ENCODE measurements at places on chromosomes 5 and 9.

DNA sequence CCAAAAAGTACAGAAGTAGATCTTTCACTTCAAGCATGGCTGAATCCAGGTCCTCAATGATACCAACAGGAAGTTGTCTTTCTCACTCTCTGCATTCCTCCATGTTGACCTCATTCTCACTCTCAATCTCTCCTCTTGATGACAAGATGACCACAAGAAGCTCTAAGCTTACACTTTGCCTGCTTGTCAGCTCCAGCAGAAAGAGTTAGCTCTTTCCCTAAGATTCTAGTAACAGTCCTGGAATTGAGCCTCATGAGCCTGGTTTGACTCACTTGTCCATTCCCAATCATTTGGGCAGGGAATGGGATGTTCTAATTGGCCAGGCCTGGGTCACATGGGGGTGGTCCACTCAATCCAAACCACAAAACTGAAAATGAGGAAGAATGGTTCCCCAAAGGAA lies 3.3 kb upstream of the CLTA start:
- no peak for DNase-seq

- DNase-seq, result no peak
Observed at GRCh38 chr5:165370794-165371193, 1865.4 kb downstream of the MAT2B start.

GRCh38 chr9:38437193-38437823 lies 13.1 kb upstream of the IGFBPL1 start:
- DNase-seq, result no peak

DNA sequence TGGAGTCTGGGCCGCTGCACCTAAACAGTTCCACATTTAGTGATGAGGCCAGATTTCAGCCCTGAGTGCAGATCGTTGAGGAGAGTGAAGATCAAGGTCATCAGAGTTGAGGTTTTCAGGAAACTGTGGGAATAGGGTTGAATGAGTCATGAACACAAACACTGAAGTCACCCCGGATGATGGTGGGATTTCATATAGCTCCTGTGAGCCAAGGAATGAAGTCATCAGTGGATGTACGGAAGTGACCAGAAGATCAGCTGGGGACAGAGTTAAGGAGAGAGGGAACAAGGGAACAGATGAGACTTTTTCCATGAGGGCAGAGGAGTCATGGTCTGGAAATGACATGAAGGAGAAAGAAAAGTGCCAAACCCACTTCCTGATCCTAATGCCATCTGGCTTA lies 36.5 kb downstream of the PALM2AKAP2 start:
- DNase-seq, result peak; percentile 33

DNA sequence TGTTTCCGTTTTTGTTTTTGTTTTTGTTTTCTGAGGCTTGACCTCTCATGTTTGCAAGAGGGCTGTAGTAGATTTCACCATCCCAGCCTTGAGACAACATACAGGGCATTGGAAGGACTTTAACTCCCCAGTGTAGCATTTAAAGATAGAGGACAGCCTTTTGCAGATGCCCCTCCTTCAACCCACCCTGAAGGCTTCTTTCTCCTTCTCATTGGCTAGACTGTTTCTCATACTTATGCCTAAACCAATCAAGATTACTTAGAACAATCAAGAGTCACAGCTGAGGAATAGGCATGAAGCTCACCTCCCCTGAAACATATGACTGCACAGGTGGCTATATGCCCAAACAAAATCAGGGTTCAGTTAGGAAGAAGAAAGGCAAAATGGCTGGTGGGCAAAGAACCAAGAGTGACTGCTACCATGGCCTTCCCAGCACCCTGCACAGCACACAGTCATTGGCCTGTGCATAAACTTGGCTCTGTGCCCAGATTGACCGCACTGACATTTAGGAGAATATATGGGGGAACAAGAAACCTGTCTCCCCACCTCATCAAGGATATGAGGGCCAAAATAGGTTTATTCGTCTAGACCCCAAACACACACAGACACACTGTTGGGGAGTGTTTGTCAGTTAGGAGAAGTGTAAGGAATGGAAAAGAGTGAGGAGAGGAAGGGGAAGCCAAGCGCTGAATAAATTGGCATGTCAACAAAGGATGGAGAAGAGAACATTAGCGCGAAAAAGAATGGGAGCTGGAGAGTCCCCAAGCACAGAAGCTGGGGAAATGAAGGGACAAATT lies 137.3 kb upstream of the RANBP3L start:
- peak; percentile 6 for DNase-seq

- no peak for DNase-seq
Observed at GRCh38 chr9:76049341-76049740, 158.9 kb downstream of the PCSK5 start.

- DNase-seq, result no peak
Observed at GRCh38 chr9:129810788-129811187, 7.8 kb downstream of the TOR1B start.

DNA sequence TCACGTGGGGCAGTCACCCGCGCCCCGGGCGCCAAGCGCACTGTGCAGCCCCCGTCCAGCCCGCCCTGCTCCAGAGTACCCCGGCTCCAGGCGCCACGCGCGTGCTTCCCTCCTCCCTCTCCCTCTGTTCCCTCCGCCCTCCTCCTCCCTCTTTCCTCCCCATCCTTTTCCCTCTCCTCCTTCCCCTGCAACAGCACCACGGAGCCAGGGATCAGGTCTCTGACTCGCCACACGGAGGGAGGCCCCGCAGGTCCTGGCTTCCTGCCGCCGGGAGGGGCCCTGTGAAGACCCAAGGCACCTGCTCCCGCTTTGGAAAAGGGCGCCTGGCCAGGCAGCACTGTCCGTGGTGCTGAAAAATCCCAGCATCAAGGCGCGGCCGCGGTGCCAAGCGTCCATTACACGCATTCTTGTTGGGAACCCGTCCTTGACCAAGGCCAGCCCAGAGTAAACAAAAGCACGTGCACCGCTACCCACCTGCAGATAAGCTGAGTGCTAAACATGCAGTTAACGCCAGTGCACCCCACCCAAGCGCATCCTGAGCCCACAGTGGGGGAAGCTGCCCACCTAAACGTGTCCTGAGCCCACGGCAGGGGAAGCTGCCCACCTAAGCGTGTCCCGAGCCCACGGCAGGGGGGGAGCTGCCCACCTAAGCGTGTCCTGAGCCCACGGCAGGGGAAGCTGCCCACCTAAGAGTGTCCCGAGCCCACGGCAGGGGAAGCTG lies 21.7 kb downstream of the SLC6A18 start:
- peak; percentile 80 for DNase-seq

DNA sequence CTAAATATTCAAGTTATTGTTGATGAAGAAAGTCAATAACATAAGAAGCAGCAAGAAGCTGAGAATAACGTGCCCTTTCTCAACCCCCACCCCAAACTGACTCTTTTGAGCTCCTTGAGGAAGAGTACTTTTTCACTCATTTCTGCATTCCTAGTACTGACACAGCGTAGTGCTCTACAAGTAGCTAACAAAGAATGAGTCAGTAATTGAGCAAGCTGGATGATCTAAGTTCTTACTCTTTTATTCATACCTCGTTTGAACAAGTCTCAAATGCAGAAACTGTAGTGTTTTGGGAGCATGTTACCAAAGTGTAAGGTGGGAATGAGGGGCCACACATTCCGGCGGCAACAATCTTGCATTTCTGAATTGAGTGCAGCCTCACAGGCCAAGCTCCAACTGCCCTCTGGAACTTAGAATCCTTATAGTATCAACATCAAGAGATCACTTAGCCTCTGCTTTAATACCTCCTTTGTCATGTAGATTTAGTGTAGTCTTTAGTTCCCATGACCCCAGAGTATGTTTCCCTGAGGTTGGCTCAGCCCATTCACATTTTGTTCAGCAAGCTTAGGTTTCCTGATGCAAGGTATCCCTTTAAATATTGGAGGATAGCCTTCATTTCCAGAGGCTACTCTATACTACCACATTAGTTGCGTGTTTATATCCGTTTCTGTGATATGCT lies 152.0 kb downstream of the PRR16 start:
- DNase-seq, result no peak

DNA sequence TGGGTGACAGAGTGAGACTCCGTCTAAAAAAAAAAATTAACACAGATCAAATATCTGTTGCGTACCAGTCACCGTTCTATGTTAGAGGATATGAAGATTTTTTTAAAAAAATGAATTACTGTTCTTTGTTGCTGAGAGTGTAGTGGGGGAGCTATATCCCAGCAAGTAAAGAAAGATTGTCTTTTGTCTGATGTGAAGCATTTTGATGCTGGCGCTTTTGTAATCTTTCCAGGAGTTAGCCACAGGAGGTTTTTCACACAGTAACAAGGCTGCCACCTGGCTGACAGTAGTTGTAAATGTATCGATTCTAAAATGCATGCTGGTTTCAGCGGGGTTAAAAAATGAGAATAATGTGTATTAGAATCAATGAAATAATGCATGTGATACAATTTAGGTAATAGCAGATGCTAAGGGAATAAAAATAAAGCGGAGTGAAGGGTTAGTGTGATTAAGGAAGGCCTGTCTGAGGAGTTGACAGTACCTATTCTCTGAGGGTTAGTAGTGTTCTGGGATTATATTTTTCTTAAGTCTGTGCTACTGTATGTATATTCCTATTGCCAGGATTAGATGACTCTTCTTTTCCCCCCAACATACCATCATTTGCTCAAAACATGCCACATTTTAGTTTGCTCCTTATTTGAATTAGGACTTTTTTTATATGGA lies 3.4 kb downstream of the LMNB1 start:
- DNase-seq, result peak; percentile 89

GRCh38 chr5:38527475-38527874 lies 29.0 kb downstream of the LIFR start:
- DNase-seq, result no peak

- DNase-seq, result no peak
Observed at GRCh38 chr5:72245951-72246532, 74.0 kb downstream of the MRPS27 start.

- DNase-seq, result no peak
Observed at GRCh38 chr9:76038431-76038830, 148.0 kb downstream of the PCSK5 start.

- DNase-seq, result no peak
Observed at GRCh38 chr9:18805386-18805785, 227.6 kb downstream of the SAXO1 start.

GRCh38 chr5:144467792-144468191 lies 297.1 kb downstream of the KCTD16 start:
- peak; percentile 98 for DNase-seq

- DNase-seq, result no peak
Observed at GRCh38 chr5:52668139-52668538, 119.6 kb upstream of the ITGA1 start.

GRCh38 chr5:151911011-151911410 lies 13.6 kb downstream of the GLRA1 start:
- DNase-seq, result peak; percentile 45

- peak; percentile 51 for DNase-seq
Observed at GRCh38 chr9:94946256-94946655, 219.8 kb downstream of the AOPEP start.

GRCh38 chr9:21252721-21253547 lies 13.1 kb upstream of the IFNA14 start:
- DNase-seq, result peak; percentile 47

DNA sequence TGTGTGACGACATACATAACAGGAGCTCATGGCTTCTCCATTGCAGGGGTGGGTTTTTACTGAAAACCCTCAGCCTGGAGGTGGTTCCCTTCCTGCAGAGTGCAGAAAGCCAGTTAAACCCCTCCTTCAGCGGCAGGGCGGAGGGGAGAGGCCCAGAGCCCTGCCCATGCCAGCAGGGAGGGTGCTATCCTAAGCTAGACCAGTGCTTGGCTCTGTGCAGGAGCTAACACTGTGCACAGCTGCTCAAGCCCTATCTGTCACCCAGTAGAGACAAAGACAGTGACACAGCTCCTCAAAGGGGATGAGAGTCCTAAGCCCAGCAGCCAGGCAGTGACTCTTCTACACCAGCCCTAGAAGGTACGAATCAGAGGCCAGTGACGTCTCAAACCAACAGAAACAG lies 70.0 kb upstream of the ZSWIM6 start:
- peak; percentile 24 for DNase-seq

GRCh38 chr5:42994246-42994554 lies 45.9 kb downstream of the ANXA2R start:
- no peak for DNase-seq

DNA sequence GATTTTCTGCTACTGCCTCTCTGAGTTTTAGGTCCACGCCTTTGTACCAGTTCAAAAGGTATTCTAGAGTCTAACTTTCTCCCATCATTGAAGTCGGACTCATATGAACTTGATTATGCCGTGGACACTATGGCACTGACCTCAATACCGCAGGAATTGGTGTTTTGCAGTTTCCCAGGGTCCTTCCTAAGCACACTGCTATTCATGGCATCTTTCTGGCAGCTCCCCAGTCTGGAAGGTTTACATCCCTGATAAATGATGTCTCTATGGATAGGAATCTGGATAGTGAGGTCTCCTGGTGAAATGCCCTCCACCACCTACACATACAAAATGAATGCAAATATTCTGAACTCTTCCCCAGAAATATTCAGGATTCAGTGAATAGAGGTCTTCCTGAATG lies 422.2 kb downstream of the CTNND2 start:
- no peak for DNase-seq

GRCh38 chr5:69167493-69167855 lies 524 bp downstream of the CCNB1 start:
- peak; percentile 31 for DNase-seq

GRCh38 chr5:122704247-122705036 lies 70.4 kb upstream of the SNX2 start:
- peak; percentile 74 for DNase-seq

DNA sequence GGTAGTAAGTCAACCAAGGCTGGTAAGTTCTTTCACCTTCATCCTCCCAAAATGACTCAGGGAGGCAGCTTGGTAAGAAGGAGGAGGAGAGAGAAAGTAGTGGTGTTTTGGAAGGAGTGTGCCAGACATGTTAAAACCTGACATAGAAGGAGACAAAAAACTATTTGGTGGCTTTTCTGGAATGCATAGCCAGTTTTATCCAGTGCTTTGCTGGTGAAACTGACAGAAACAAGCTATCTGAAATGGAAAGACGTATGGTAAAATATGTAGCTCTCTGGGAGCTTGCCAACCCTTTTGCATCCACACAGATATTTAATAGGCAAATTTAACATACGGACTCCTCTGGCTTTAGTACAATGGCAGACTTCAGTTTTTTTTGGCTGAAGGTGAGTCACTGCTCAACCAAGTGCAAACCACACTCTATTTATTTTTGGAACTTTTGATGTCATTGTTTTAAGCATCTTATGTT lies 45.4 kb downstream of the RAB14 start:
- no peak for DNase-seq

DNA sequence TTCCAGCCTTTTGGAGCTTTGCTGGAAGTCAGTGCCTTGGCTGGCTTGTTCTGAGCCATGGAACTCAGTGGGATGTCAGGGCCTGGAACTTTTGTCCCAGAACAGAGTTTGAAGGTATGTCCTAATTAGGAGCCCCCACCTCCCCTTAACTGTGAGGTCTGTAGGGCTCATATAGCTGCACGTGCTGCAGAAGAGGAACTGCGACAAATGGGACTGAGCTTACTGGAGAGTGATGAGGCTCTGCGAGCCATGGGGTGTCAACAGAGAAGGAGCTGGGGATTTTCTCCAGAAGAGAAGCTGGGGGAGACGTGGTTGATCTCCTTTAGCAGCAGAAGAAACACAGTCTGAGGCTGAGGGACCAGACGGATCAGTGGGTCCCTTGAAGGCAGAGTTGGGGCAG lies 10.9 kb downstream of the TMEM8B start:
- DNase-seq, result no peak

GRCh38 chr9:32709871-32710270 lies 73.5 kb upstream of the TMEM215 start:
- no peak for DNase-seq
